ENCODE measurements at places on chromosomes 12 and 14.

DNA sequence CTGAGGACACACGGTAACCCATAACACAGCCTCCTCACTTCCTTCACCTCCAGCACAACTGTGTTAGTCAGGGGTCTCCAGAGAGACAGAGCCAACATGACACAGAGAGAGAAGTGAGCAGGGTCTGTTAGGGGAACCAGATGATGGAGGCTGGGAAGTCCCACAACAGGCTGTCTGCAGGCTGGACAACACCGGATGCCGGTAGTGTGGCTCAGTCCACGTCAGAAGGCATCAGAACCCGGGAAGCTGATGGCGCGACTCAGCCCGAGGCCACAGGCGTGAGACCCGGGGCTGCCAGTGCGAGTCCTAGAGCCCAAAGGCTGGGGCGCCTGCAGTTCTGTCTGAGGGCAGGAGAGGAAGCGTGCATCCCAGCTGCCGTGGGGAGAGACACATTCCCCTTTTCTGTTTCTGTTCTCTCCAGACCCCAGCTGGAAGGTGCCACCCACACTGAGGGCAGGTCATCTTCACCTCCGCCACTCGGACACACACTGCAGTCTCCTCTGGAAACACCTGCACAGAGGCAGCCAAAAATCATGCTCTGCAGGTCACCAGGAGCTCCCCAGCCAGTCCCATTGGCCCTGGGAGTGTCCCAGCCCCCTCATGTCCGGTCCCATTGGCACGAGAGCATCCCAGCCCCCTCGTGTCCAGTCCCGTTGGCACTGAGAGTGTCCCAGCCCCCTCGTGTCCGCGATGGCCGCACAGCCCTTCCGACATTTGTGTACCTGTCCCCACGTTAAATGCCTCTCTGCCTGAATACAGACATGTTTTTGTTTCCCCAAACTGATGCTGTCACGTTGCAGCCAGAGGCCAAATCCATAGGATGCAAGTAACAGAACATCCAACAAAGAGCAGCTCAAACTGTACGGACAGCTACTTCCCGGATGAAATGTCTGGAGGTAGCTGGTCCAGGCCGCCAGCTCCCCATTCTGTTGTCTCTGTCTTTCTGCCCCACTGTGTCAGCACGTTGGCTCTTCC lies 7.9 kb upstream of the FBRSL1 start:
- DNase-seq = no peak

GRCh38 chr12:6863586-6864321 lies 3.6 kb upstream of the TPI1 start:
- no peak for DNase-seq

DNA sequence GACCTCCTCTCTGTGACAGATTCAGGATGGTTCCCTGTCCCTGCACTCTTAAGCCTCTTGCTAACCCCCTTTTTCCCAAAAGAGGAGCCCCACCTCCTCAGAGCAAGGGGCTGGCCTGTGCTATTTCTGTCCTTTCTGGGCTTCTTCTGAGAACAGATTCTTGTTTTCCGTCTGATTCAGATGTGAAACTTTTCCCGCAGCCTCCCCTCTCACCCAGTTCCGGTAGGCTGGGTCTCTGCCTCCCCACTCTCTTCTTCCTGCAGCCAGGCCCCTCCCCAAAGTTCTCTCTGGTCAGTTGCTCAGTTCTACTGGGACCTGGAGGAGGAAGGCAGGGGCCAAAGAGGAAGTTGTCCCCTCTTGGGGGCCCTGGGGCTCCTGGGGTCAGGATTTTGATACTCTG lies 11.8 kb downstream of the PDE1B start:
- DNase-seq = no peak

- no peak for DNase-seq
Observed at GRCh38 chr12:30564394-30564793, 131.3 kb downstream of the IPO8 start.

DNA sequence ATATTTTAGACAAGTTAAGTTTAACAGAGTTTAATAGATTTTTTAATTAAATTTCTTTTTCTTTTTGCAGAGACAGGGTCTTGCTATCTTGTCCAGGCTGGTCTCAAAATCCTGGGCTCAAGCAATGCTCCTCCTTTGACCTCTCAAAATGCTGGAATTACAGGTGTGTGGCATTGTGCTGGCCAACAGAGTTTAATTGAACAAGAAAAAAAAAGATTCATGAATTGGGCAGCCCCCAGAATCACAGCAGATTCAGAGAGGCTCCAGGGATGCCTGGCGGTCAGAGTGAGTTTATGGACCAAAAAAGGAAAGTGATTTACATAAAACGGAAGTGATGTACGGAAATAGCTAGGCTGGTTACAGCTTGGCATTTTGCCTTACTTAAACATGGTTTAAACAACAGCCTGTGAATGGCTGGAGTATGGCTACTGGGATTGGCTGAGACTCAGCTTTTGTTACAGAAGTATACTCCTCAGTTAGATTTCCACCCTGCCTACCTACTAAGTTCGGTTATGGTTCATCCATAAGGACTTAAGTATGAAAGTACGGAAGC lies 14.5 kb upstream of the TESPA1 start:
- DNase-seq = no peak

- DNase-seq = no peak
Observed at GRCh38 chr12:94070520-94070919, 77.9 kb upstream of the PLXNC1 start.

DNA sequence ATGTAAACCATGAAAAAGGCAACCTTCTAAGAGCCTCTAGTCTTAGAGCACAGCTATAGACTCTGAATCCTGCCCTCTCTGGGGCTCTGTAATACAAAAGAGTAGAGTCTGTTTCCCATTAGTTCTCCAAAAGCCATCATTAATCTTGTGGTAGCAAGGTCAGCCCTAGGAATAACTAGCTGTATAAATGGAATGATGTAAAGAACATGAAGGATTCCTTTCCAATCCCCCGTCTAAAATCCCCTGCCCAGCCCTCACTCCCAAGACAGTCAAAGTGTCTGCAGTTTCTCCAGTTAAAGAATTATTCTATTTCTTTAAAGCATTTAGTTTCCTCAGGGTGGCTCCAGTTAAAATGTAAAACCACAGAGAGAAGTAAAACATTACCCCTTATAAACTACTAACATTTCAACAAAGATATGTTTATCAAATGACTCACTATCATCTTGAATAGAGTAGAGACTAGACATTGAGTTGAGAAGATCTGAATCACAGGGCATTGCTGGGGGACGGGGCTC lies 104.2 kb downstream of the ST8SIA1 start:
- DNase-seq = no peak

DNA sequence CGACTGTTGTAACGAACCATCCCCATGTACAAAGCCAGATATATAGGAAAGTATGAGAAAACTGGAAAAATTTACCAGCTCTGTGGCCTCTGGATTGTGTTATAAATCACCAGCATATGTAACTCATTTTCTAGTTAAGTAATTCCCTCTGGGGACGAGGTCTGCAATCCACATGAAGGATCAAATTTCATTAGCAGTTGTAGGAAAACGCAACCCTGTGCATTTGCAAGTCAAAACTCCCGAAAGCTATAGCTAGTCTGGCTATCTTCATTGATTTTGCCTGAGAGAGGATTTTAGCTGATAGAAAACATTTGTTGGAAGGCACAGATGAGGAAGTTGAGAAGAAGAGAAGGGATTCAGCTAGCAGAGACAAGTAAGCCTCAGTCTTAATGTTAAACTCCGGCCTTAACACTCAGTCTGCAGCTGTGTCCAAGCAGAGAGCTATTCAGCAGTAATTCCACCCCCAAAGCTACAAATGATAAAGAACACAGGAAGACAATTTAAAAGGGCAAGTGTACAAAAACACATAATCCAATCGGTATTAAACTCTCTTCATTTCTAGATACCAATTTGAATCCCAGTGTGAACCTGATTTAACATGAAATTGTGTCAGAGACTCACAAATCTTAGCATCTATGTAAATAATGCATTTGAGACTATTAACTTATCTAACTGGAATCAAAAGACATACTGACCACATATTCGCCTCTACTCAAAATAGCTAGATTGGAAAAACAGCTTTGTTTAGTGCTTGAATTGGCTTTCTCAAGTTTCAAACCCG lies 54.2 kb upstream of the CERS5 start:
- DNase-seq = no peak

All from anterior cingulate cortex (tissue), 58 donors.